ENCODE measurements at places on chromosomes 13 and 19. TPM values are rescaled to one million over a fixed set of nuclear protein-coding genes. Genes with fewer than 3 reads are reported as not detected.
A peak's percentile ranks its signal among the peaks of the same experiment; 100 is the strongest.

The TTC9B gene
- polyA plus RNA-seq: not detected

The KIR2DL3 gene
- polyA plus RNA-seq: not detected

The TMPRSS9 gene
- polyA plus RNA-seq: not detected

The PLIN5 gene
- polyA plus RNA-seq: 0.30 TPM

The PCDH17 gene
- not detected for polyA plus RNA-seq

The EFNA2 gene
- not detected for polyA plus RNA-seq

The LILRA1 gene
- polyA plus RNA-seq: not detected

The ZIC2 gene
- not detected for polyA plus RNA-seq

The TMEM59L gene
- polyA plus RNA-seq: 0.27 TPM

The SLC17A7 gene
- not detected for polyA plus RNA-seq

The KLK7 gene
- polyA plus RNA-seq: not detected

The IL12RB1 gene
- polyA plus RNA-seq: 32.9 TPM

The GRIN2D gene
- polyA plus RNA-seq: not detected

The FUT6 gene
- not detected for polyA plus RNA-seq

The LRRC4B gene
- not detected for polyA plus RNA-seq

- DNase-seq: peak; percentile 33
Measured at GRCh38 chr19:48480183-48480557, 11.0 kb downstream of the CYTH2 start.

- no peak for DNase-seq
Measured at GRCh38 chr13:74301258-74301935, 167.2 kb upstream of the KLF12 start.

DNA sequence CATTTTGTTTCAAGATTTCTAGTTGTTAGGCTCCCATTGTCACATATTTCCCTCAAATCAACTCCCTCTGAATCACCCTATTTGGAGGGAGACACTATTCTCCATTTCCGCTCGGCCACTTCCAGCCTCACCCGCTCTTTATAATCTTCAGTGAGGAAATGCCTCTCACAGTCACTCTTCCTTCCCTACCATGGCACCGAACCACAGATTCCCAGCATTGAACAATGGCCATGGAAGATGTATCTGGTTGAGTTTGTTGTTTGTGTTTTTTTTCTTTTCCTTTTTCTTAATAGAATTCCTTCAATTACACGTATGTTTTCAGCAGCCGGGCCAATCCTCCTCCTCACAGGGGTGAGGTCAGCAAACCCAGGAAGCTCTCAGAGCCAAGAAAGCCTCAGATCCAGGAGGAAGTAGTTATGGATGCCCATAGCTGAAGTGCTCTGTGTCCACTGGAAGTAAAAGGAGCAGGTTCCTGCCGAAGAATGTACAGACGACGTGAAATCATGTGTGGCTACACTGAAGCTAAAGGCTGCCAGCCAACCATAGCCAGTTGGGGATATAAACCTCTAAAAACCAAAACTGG, 472.1 kb downstream of the FOXO1 start:
- no peak for DNase-seq

- no peak for DNase-seq
Measured at GRCh38 chr19:48772503-48772953, 17.2 kb downstream of the FGF21 start.

- no peak for DNase-seq
Measured at GRCh38 chr13:51976423-51976822, 34.8 kb downstream of the ATP7B start.

DNA sequence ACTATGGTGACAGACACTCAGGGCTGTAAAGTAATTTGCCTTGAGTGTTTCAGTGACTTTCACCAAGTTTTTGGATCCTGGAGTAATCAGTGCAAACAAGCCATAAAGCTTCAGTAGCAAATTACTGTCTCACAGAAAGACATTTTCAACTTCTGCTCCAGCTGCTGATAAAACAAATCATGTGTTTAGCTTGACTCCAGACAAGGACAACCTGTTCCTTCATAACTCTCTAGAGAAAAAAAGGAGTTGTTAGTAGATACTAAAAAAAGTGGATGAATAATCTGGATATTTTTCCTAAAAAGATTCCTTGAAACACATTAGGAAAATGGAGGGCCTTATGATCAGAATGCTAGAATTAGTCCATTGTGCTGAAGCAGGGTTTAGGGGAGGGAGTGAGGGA, 9.4 kb downstream of the ARGLU1 start:
- no peak for DNase-seq

DNA sequence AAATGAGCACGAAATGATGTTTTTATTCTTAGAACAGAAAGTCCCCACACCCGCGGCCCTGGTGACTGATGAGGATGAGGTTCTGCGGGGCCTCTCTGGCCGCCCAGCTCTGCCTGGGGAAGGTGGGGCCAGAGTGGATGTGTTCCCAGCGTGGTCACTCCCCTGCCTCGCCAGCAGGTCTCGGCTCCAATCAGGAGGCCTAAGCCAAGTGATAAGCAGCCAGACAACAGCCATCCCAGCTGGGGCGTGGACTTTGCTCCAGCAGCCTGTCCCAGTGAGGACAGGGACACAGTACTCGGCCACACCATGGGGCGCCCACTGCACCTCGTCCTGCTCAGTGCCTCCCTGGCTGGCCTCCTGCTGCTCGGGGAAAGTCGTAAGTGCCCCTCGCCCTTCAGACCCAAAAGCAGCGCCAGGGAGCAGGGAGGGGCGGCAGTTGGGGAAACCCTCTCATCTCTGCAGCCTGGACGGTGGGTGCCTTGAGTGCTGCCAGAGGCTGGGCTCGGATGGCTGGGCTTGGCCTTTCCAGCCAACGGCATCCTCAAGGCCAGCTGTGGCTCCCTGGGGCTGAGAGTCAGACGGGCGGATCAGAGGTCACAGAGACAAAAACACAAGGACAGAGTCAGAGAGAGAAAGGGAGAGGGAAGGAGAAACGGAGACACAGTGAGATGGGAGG, at the start of gene F10:
TSS of gene F10 (plus strand) at position 250 of the 676 bp plus-strand sequence. CDS start at position 307, 57 bp downstream.
- DNase-seq: no peak

DNA sequence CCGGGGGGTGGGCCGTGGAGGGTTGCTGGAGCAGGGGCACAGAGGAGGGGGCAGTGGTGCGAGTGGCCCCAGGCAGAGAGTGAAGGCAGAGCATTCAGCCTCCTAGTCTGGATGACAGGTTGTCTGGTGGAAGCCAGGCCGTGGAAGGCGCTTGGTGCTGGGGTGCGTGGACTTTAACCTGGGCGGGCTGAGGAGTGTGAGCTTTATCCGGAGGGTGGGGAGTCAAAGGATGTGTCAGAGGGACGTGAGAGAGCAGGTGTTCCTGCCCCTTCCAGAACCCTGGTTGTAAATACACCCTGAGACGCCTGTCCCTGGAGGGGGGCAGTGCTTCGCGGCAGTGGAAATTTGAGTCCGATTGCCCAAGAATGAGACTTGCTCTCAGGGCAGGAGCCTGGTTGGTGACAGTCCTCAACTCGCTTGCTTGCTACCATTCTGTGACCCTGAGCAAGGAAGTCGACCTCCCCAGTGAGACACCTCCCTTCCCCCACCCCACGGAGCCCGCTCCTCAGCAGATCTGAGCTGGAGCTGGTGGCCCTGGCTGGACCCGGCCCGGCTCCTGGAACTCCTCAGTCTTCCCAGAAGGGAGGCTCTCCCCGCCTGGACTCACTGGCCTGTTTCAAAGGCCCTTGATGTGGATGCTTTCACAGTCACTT, 2.3 kb downstream of the SPPL2B start:
- DNase-seq: no peak

GRCh38 chr13:110361365-110361911, 54.4 kb downstream of the COL4A2 start:
- no peak for DNase-seq

DNA sequence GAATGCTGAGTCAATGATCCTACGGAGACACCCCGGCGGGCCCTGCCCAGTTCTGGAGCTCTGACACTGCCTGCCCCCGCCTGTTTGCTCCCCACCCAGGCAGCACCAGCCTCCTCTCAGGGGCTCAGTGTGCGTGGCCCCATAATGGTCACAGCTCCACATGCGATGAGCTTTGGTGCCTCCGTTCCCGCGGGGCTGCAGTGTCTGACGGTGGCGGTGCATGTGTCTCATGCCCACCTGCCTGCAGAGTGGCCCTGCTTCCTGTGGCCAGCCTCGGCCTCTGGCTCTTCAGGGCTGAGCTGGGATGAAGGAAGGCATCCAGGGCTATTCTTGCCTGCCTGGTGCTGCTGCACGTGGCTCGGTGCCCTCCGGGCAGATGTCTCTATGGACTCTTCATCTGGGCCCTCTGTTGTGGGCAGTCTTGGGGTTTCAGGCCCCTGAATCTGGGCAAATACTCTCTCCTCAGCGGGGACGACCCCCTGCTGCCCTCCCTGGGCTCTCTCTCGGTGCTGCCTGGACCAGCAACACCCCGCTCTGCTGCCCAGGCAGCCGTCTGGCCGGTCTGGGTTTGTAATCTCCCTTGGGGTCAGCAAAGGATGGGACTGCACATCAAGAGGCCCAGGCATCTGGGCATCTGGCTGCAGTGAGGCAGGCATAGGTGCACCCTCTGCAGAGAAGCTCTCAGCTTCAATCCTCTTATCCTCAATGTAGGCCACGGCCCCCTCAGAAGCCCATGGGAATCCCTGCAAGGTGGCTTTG, 19.3 kb upstream of the TMEM255B start:
- DNase-seq: no peak

GRCh38 chr19:19230999-19231398, 19.2 kb downstream of the NCAN start:
- no peak for DNase-seq

GRCh38 chr13:111177081-111177711, 62.1 kb downstream of the ARHGEF7 start:
- DNase-seq: peak; percentile 79

DNA sequence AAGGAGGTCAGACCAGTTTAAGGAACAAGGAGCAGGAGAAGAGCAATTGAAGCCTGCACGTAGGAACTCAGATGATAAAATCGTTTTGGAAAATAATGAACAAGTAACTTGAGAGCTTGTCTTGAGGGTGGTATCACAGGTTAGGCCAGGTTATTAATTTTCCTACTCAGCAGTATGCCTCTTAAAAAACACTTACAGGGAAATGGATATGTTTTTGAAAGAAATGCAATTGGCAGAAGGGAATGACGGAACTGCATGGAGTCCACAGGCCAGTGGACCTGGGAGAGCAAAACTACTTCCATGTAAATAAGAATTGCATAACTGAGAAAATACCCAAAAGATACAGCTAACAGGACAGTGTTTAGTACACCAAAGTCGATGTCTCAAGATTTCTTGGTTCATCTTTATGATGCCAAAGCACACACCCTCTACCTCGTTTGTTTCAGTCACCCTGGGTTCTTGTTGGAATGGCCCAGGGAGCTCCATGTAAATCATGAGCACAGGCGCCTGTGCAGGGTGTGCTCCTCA, 35.2 kb downstream of the MBNL2 start:
- DNase-seq: no peak

- DNase-seq: no peak
Measured at GRCh38 chr13:102960959-102961358, 105.3 kb downstream of the SLC10A2 start.

- DNase-seq: no peak
Measured at GRCh38 chr19:37361994-37362393, 8.9 kb upstream of the ZNF527 start.

GRCh38 chr13:65378484-65378883, 1851.7 kb downstream of the PCDH9 start:
- DNase-seq: no peak

DNA sequence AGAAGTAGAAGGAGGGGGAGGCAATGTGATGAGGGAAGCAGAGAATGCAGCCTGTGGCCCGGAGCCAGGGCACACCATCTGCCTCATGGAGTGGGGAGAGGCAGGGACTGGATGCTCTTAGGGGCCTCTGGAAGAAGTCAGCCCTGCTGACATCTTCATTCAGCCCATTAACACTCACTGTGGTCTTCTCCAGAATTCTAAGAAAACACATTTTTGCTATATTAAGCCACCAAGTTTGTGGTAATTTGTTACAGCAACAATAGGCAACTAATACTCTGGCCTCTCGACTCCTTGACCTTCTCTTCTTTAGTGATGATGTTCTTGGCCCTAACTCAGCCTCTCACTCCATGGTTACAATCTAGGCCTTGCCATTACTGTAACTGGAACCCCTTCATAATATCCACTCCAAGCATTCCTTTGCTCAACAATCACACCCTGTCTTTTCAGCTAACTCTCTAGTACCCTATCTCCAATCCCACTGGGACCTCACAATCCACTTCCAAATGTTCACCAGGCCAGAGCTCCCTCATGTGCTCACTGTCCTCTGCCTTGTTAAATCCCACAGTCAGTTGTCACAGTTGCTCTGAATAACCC, 98.5 kb downstream of the MIPEP start:
- no peak for DNase-seq

- DNase-seq: no peak
Measured at GRCh38 chr19:1384478-1385110, 887 bp downstream of the NDUFS7 start.

DNA sequence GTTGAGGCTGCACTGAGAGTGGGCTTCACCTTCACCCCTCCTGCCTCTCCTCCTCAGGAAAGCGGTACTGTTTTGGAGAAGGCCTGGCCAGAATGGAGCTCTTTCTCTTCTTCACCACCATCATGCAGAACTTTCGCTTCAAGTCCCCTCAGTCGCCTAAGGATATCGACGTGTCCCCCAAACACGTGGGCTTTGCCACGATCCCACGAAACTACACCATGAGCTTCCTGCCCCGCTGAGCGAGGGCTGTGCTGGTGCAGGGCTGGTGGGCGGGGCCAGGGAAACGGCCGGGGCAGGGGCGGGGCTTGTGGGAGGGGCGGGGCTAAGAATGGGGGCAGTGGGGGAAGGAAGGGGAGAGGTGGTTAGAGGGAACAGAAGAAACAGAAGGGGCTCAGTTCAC, 7.5 kb downstream of the CYP2A13 start:
- no peak for DNase-seq
